HepG2 (cell line): ENCODE measurements at places on chromosomes 12 and 14. TPM values are rescaled to one million over a fixed set of nuclear protein-coding genes. Genes with fewer than 3 reads are reported as not detected.

The GLIPR1L1 gene
- total RNA-seq, result not detected in 2 replicates

- no peaks in the 10 kb centered on the region for H3K27me3 ChIP-seq
- no peak overlapping the region for H3K27ac ChIP-seq
- H3K4me3 ChIP-seq, result no peak overlapping the region
- DNase-seq, result no peak
- peaks cover 30% of the 10 kb centered on the region for H3K4me1 ChIP-seq
Measured at GRCh38 chr12:105275997-105276733, 40.2 kb upstream of the APPL2 start.

DNA sequence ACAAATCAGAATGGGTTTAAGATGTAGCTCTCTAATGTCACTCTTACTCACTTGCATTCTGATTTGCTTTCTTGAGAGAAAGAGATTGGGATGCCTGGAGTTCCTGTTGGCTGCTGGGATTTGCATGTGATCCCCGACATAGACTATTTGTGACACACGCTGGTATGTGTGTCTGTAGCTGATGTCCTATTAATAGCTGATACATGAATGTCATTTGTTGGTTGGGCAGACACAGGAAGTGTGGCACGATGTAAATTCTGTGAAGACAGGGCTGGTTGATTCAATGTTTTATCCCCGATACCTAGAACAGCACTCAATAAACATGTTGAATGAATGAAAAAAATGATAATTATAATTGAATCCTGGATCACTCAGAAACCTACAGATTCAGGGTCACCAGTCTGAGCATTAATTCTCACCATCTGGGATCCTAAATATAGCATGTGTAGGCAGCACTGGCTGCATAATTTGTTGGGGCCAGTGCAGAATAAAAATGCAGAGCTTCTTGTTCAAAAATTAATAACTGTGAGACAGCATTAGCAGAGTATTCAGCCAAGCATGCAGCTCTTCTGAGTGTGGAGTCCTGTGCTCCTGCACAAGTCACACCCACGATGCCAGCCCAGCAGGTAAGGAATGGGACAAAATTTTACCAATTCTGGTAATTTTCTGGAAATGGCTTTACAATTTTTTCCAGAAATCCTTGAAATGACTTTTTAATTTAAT is 35.5 kb upstream of the SOCS2 start:
- no peaks in the 10 kb centered on the region for H3K36me3 ChIP-seq
- DNase-seq, result no peak
- H3K4me1 ChIP-seq, result peaks cover 7% of the 10 kb centered on the region
- H3K4me3 ChIP-seq, result no peak overlapping the region

- no peak overlapping the region for H3K27ac ChIP-seq
- H3K4me1 ChIP-seq, result no peaks in the 10 kb centered on the region
- H3K4me3 ChIP-seq, result no peak overlapping the region
- no peaks in the 10 kb centered on the region for H3K36me3 ChIP-seq
Measured at GRCh38 chr14:53062856-53063255, 90.3 kb downstream of the DDHD1 start.

- peak overlapping the region; percentile 95 for H3K27ac ChIP-seq
- peaks cover 17% of the 10 kb centered on the region for H3K4me1 ChIP-seq
- DNase-seq, result peak; percentile 33
- no peaks in the 10 kb centered on the region for H3K36me3 ChIP-seq
Measured at GRCh38 chr12:45725631-45726602, 3.6 kb upstream of the ARID2 start.

- no peaks in the 10 kb centered on the region for H3K27me3 ChIP-seq
- H3K36me3 ChIP-seq, result no peaks in the 10 kb centered on the region
- H3K27ac ChIP-seq, result no peak overlapping the region
- no peak for DNase-seq
Measured at GRCh38 chr12:89038831-89039512, 313.3 kb downstream of the DUSP6 start.

GRCh38 chr12:49616533-49617219 is 6.7 kb upstream of the PRPF40B start:
- no peaks in the 10 kb centered on the region for H3K27me3 ChIP-seq
- H3K36me3 ChIP-seq, result no peaks in the 10 kb centered on the region
- H3K4me3 ChIP-seq, result peak overlapping the region; percentile 7; the same call in 1 of the 2 replicates

GRCh38 chr12:54585243-54585642 is 3.2 kb downstream of the PPP1R1A start:
- peaks cover 4% of the 10 kb centered on the region for H3K27me3 ChIP-seq
- DNase-seq, result no peak
- no peaks in the 10 kb centered on the region for H3K36me3 ChIP-seq

The USP44 gene
- total RNA-seq, result 0.07 and 0.11 TPM in 2 replicates

The CGRRF1 gene
- 13.3 and 18.2 TPM in 2 replicates for total RNA-seq

DNA sequence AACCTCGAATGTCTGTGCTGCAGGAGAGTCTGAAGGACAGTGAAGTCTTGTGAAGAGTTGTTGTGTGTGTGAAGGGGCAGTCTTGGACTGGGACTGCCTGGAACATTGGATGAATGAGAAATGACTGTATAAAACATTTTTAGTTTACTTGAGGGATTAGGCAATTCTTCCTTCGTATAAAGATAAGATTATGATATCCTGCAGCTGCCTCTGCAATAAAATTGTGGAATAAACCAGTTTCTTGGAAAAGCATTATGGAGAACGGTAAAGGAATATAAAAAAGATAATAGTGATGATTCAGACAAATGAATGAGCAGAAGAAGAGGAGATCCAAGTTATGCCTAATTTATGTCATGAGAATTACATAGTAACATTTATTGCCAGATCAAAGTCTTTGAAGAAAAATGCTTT is 30.9 kb upstream of the LUM start:
- H3K36me3 ChIP-seq, result no peaks in the 10 kb centered on the region
- H3K4me3 ChIP-seq, result no peak overlapping the region
- no peaks in the 10 kb centered on the region for H3K4me1 ChIP-seq
- no peaks in the 10 kb centered on the region for H3K27me3 ChIP-seq
- no peak for DNase-seq
- H3K27ac ChIP-seq, result no peak overlapping the region
